ENCODE measurements at places on chromosomes 7 and 10.

- no peak for DNase-seq
Observed at GRCh38 chr10:132372516-132373095, 24.4 kb upstream of the PWWP2B start.

GRCh38 chr10:8063935-8064334, 9.4 kb downstream of the GATA3 start:
- DNase-seq: no peak

DNA sequence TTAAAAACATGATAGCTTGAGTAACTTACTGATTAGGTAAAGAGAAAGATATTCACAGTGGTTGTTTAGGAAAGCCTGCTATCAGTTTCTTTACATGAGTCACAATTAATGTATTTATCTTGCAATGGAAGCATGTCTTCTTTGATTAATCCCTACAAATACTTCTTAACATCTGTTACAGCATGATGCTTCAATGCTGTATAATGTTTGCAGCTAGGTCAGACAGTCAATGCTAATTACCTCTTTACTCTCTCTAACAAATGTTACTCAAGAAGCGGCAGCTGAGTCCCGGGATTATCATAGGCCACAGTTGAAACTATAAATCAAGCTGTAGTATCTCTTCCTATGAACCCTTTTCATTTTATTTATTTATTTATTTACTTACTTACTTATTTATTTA, 33.2 kb downstream of the ACBD5 start:
- no peak for DNase-seq

DNA sequence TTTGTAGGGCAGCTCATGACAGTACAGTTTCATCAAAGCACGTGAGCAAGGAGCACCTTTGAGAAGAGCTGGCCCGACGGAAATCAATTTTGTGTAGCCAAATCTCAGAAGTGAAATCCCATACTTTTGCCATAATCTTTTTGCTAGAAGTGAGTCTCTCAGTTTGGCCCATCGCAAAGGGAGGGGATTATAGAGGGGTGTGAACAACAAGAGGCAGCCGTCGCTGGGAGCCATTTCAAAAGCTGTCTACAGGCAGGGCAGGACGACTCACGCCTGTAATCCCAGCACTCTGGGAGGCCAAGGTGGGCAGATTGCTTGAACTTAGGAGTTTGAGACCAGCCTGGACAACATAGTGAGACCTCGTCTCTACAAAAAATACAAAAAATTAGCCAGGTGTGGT, 599.8 kb downstream of the GALNT17 start:
- no peak for DNase-seq

DNA sequence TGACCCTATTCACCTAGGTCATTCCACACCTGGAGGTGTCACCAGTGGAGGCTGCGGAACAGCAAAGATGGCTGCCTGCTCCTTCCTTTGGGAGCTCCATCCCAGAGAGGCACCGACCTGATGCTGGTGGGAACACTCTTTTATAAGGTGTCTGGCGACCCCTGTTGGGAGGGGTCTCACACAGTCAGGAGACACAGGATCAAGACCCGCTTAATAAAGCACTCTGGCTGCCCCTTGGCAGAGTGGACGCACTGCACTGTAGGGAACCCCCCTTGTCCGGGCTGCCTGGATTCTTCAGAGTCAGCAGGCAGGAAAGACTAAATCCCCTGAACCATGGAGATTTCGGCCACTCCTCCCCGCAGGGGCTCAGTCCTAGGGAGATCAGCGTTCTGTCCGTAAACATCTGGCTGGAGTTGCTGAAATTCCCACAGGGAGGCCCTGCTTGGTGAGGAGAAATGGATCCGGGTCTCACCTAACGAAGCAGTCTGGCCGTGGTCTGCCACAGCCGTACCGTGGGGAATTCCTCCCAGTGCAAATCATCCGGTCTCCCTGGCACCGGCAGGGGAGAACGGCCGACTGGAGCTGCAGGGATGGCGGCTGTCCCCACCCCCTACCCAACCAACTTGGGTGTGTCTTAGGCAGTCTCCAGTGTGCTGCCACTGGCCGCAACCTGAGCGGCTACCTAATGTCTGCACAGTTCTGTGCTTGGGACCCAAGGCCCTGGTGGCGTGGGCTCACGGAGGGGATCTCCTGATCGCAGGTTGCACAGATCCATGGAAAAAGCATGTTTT, 66.1 kb downstream of the LSMEM1 start:
- DNase-seq: no peak

DNA sequence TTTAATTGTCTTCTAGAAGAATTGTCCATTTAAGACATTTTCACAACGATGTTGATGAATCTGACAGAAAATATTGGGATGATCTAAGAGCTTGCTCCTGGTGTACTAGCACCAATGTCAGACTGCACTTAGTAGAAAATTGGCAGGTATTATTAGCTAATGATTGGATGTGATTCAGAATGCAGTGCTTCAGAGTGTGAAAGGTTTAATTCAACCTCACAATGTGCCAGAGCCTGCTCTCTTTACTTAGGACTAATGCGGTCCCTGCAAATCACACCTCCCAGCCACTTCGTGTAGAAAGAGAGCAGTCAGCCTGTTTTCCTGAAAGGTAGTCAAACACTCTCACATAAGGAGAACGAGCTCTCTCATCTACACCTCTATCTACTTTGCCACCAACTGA, 197.5 kb downstream of the ZNF438 start:
- DNase-seq: no peak

GRCh38 chr7:119482209-119482608, 790.8 kb upstream of the KCND2 start:
- DNase-seq: no peak

- no peak for DNase-seq
Observed at GRCh38 chr10:31011017-31011664, 20.5 kb downstream of the ZNF438 start.

DNA sequence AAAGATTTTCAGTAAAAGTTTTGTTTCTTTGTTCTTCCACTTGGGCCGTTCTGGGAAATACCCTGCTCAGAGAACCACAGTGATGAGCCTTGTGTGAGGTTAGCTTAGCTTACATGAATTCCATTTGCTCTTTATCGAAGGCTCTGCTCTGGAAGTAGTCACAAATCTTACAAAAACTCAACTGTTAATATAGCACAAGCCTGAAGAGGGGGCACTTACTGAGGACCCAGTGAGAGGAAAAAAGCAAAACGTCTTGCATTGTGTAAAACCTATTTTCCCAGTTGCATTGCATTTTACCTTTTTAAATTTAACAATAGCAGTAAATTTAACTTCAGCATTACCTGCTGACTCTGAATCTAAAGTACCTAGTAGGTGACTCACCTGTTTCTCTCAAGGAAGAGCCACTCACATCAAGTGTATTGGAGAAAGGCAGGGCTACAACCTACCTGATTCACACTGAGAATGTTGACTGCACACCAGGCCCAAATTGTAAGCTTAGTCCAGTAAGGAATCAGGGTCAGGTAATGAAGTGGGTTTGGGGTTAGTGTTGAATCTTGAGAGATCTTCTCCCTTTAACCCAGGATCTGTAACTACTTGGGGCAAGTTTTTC, 42.3 kb downstream of the PPP1R17 start:
- no peak for DNase-seq

DNA sequence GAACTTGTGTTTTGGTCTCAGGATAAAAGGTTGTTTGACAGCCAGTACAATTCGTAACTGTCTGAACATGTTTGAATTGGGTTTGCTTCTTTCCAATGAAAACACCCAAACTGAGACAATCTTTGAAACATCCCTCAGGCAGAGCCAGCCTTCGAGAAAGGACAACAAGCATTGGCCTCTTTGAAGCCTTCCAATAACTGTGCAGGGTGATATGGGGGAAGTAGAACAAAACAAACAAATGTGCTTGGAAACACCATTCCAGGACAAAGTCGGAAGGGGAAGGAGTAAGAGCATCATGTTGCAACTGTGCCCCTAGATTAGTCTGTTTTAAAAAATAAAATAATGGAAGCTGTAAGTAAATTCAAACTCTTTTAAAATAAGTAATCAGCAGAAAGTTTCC, 39.5 kb downstream of the IL2RA start:
- DNase-seq: no peak
